ENCODE measurements at places on chromosomes 4 and X. TPM values are rescaled to one million over a fixed set of nuclear protein-coding genes. Genes with fewer than 3 reads are reported as not detected.

GRCh38 chr4:26067035-26067434 is 153.0 kb downstream of the SMIM20 start:
- DNase-seq, result no peak

DNA sequence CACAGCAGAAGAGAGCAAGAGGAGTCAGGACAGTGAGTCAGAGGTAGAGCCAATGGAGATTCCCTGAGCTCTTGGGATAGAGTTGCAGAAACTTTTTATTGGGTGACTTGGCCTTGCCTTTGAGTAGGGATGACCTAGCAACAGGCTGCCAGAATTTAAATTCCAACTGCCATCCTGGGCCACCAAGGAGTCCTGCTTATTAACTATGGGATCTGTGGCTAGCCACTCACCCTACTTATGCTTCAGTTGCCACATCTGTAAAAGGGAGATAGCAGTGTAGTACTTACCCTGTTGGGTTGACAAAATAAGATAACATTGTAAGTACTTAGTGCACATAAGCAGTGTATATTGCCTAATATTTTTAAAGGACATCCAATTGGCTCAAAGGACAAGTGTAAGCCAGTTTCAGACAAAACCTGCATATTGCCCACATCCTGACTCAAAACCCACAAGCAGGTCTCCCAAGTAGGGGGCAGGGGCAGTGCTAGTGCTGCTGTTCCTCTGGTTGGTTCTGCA is 43.5 kb upstream of the TMEM164 start:
- DNase-seq, result no peak

LRIT3 gene
- 0.36 TPM for total RNA-seq

DNA sequence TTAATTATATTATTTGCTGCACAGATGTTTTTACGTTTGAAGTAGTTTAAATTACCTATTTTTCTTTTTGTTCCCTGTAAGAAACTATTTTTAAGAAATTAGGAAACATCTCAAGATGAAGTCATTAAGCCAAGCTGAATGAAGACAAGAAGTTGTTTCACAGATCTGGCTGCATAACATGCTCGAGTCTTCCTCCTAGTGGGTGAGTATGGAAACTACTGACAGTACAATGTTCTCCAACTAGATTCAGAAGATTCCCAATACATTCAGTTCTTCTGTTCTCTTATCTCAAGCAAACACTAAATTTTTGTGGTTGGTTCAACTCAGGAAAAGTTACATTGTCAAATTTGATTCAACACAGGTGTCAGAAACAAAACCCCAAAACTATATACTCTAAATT is 256.8 kb upstream of the VCX start:
- DNase-seq, result no peak

NAP1L3 gene
- total RNA-seq, result 12.9 TPM

DNA sequence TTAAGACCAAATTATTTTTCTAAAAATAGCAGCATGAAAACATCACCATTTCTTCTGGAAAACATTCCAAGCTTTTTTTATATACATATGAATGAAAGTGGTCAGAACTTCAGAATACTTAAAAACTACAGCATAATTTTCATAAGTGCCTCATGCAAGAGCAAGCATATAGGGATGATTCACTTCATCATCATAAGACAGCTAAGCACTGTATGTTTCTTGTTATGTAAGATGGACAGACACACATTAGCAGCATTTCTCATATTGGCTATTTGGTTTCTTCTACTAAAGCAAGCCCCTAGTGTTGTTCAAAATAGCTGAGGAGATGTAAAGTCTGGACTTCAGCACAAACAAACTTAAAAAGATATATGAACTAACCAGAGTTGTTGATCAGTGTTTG is 213.1 kb upstream of the NOCT start:
- no peak for DNase-seq

DDX53 gene
- not detected for total RNA-seq

- no peak for DNase-seq
Observed at GRCh38 chr4:42600578-42600977, 56.3 kb downstream of the ATP8A1 start.

GRCh38 chr4:18980516-18981233 is 959.1 kb upstream of the LCORL start:
- DNase-seq, result no peak

- DNase-seq, result no peak
Observed at GRCh38 chrX:138939038-138939437, 227.5 kb upstream of the FGF13 start.

GRCh38 chr4:1458581-1458980 is 52.3 kb upstream of the NKX1-1 start:
- DNase-seq, result no peak

GRCh38 chrX:68411729-68412128 is 21.6 kb downstream of the OPHN1 start:
- no peak for DNase-seq

GAB3 gene
- 5.2 TPM for total RNA-seq

SPANXD gene
- not detected for total RNA-seq

DNA sequence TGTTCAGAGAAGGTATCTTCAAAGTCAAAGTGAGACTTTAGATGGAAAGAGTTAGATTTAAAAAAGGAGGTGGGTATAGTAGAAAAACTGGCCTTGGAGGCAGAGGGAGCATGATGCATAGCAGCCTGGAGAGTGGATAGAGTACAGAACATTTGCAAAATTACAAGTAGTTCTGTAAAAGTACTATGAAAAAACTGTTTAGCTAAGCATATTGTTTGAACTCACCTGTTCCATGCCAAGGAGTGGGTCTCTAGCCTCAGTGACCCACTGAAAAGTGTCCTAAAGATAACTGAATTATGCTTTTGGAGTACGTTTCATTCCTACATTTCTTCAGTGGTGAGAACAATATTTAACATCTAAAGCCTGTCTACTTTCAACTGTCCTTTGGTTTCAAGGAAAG is 218.9 kb downstream of the NAP1L3 start:
- no peak for DNase-seq

DNA sequence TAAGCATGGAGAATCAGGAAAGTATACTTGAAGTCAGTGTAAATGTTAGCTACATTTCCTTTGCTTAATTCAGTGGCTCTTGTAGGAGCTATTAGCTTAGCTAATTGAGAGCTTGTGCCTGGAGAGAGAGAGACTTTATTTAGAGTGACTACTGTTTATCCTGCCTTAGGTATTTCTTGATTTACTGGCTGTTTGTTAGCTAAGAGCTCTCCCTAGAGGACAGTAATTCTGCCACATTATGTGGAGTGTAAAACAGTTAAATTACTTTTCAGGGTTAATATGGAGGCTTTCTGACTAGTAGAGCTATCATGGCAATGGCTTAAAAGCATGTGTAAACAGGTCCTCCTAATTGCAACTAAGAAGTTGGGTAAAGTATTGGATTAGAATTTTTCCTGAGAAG is 306.5 kb upstream of the TECRL start:
- DNase-seq, result no peak

- no peak for DNase-seq
Observed at GRCh38 chr4:152735396-152735859, 44.1 kb downstream of the TIGD4 start.

DNA sequence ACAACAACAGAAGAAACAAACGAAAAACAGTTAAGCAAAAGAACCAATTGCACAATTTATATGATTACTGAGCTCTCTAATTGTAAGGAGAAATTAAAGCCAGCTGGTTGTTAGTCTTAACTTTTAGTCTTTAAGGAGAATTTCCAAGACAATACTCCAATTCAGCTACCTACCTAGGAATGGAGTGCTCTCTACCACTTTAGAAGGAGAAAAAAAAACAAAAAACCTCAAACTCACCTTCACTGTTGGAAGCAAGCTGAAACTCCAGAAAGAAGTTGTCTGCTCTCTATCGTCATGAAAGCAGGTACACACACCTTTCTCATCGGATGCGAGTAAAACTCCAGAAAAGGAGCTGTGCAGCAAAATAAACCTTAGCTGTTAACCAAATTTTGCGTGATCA is 86.1 kb upstream of the NPY2R start:
- no peak for DNase-seq

GAGE1 gene
- total RNA-seq, result not detected

- no peak for DNase-seq
Observed at GRCh38 chr4:183919141-183919540, 14.0 kb downstream of the STOX2 start.

GRCh38 chrX:72475952-72476668 is 96.5 kb downstream of the HDAC8 start:
- no peak for DNase-seq

GRCh38 chr4:76196376-76196775 is 17.2 kb downstream of the SCARB2 start:
- no peak for DNase-seq

SUPT20HL1 gene
- total RNA-seq, result 0.15 TPM

PSAPL1 gene
- total RNA-seq, result not detected

DNA sequence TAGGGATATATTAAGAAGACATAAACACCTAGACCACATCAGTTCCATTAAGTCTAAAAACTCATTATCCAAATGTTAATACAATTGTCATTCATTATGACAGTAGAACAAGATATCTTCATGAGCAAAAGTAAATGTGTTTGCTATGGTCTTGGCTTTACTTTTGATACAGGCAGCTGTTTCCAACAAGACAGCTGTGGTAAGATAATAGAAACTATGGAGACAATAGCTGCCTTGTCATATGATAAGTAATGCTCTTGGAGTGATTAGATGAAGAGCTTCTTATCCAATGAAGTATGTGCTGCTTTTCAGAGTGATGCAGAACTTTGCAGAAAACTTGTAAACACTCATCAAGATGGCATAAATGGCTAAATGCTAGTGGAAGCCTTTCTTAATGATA is 1066.0 kb downstream of the FSTL5 start:
- no peak for DNase-seq

HERC5 gene
- 9.8 TPM for total RNA-seq

GRCh38 chrX:154490021-154490413 is 412 bp downstream of the SLC10A3 start:
- no peak for DNase-seq

GRCh38 chrX:47098338-47099094 is 20.3 kb downstream of the RGN start:
- no peak for DNase-seq

SLC30A9 gene
- 40.0 TPM for total RNA-seq

DNA sequence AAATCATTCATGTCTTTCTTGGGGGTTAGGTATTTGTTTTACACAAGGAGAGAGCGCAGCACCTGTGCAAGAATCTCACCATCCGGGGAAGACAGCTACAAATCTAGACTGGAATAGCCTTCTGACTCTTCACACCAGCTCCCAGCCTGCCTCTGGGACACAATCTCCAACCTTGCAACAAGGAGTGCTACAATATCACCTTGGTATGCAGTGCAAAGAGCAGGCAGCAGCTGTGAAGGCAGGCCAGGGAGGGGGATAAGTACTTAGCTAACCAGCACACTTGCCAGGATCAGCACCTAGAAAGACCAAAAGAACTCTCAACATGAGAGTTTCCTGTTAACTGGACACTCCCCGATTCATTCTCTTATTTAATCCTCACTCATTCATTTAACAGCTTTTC is 235.3 kb downstream of the AR start:
- no peak for DNase-seq

- DNase-seq, result no peak
Observed at GRCh38 chr4:88803600-88804096, 106.0 kb upstream of the NAP1L5 start.

- no peak for DNase-seq
Observed at GRCh38 chr4:17301266-17301665, 210.6 kb downstream of the QDPR start.

- DNase-seq, result no peak
Observed at GRCh38 chr4:69656653-69657158, 3.7 kb upstream of the UGT2A1 start.

GRCh38 chrX:97846228-97846627 is 962.5 kb downstream of the RPA4 start:
- peak; percentile 70 for DNase-seq

DNA sequence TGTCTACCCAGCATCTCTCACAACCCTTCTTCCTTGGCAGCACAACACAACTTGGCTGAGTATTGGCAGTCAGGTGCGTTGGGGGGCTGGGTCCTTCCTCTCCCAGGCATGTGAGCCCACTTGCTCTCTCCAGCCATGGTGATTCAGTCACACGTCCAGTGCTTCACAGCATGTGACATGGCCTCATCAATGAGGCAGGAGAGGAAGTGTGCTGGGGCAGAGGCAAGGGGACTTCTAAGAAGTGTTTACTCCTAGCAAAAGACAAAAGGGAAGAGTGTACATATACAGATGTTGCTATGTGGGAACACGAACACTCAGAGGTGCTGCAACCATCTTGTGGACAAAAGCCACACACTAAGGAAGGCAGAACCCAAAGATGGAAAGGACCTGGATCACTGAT is 380.8 kb downstream of the FBXW7 start:
- peak; percentile 59 for DNase-seq

SHROOM2 gene
- total RNA-seq, result 2.1 TPM

DNA sequence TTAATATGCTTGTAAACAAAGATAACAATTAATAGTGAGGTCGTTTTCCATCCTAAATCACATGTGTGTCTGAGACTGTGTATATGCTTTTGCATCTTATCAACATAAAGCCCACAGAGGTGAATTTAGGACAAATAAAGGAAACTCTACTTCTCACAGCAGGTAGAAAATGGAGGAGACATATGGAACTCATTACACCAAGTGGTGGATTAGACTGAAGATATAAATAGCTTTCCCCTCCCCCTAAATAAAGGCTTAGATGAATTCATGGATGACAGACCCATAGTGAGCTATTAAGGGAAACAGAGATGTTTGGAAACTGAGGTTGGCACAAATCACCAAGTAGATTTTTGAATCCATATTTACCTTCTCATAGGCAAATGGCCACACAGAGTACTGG is 79.7 kb downstream of the GRIA3 start:
- no peak for DNase-seq

DNA sequence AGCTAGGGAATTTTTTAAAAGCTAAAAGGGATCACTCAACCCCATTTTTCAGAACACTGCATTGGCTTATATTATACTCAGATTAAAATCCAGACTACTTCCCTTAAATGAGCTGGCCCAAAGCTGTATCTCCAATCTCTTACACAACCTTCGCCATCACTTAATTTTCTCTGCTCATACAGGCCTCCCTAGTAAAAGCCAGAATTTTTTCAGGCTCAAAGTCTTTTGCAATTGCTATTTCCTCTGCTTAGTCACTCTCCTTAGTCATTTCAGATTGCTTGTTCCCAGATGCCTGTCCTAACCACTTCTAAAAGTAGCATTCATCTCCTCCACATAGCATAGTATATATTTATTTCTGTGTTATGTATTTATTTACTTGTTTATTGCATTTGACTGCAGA is 1587.9 kb upstream of the ADGRL3 start:
- no peak for DNase-seq

Measured in aorta (tissue), 5 donors.